ENCODE measurements at places on chromosomes 16 and 17.

- no peak for DNase-seq
Measured at GRCh38 chr17:36813357-36813756, 123.9 kb upstream of the LHX1 start.

DNA sequence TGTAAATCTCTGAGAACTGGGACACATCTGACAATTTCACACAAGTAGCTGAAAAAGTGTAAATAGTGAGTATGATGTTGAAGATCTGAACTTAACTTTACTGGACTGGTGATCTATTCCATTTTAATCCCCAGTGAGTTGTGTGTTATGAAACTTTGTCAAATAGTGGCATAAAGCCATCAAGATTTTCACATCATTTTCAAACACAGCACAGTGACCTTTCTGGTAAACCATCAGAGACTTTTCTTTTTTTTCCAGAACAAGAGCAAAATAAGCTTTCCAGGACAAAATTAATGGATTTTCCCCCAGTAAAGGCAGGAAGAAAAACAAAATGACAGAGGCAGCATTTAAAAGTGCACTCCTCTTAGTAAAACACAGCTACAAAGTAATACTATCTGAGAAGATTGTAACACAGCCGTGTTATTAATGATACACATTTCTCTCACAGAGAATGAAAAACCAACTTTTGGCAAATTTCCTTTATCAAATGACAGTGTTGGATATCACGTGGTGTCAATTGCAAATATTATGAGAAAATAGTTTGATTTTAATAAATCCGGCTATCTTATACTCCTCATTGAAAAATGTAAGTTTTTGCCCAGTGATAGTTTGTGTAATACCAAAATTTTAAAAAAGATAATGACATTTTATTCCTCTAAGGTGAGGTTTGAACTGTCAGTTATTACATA lies 16.8 kb upstream of the COL1A1 start:
- DNase-seq: no peak

DNA sequence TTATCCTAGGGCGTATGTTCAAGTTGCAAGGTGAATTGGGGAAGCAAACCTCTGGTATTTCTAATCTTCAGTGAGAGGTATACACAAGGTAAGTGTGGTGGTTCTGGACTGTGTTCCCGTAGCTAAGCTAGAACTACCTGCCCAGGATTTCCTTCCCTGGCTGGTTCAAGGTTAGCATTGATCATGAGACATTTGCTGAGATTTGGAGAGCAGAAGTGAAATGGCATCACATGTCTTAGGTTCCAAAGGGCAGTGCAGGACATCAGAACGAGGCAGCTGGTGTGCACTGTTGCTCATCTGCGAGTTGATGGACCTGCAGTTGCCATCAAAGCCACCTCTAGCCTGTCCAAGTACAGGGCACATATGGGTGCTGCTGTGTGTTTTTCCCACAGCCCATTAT lies 95.2 kb downstream of the EMP2 start:
- no peak for DNase-seq

DNA sequence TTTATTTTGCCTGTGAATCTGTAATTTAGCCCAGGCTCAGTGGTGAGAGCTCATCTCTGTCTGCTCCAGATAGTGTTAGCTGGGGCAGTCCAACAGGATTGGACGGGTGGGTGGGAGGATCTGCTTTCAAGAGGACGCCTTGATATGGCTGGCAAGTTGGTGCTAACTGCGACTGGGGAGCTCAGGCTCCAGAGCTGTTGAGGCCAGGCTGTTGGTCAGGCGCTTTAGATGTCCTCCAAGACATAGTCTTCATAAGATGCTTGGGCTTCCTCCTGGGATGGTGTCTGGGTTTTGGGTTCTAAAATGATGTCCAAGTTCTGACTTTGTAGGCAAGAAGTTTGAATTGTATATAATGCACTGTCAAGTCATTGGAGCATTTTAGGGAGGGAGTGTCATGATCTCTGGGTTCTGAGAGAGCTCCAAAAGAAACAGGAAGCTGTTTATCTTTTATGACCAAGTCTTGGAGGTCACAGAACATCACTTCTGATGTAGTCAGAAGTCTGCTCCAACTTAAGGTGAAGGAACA lies 12.8 kb upstream of the PCTP start:
- DNase-seq: no peak

DNA sequence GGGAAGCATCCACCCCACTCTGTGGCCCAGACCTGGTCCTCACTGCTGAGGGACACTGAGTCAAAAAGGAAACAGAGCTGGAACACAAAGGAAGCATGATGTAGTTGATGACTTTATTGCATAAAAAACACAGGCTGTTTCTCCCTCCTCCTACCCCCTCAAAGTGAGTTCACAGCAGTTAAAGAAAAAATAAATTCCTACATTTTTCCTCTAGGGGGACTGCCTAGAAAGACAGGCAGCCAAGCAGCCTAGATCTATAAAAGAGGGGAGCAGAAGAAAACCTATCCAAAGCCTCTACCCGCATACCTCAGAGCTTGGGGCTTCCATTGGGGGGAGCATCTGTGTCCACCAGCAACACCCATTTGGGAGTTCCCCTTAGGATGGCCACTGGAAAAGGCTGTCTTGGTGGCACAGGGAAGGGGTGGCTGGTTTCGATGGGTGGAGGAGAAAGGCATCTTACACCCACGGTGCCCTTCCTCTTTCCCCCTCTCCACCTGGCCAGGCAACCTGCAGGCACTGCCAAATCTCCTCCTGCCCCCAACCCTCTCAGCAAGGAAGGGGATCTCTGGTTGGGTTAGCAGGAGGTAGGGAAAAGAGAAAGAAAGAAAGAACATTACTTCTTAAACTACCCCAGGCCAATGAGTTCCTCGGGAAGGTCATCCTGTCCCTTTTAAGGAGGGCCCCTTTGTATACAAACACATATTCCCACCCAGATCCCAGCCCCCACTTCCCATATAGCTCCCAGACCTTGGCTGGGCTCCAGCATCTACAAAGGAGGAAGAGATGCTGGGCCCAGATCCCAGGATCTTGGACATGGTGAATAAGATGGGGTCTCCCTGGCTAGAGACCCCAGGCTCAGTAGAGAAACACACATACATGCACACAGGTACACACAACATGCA lies 4.0 kb upstream of the SCRN2 start:
- DNase-seq: no peak

DNA sequence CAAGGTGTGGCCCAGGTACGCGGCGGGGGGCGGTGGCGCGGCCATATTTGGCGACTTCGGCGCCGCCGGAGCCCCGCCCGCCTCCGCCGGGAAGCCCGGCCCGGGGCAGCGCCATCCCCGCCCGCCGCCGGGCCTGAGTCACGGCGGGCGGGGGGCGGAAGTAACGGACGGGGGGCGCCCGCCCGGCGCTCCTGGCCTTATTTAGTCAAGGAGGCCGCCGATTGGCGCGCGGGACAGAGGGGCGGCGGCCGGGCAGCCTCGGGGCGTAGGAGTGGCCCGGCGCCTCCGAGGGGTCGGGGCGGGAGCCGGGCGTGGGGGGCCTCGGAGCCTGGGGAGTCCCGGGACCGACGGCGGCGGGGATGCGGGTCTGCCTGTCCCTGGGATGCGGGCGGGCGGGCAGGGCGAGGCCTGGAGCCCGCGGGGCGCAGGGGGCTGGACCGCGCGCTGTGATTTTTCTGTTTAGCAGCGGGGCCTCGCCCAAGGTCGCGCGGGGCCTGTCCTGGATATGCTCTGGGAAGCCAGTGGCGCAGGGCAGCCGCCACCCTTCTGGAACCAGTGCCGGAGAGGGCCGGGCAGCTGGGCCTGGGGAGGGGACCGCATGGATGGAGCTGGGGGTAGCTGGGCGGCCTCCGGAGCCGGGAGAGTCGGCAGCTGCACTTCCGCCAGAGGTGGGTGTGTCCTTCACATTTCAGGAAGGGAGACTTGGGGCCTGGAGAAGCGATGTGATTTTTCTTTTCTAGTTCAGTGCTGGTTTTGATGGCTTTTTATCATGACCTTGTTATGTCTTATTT lies 2.3 kb upstream of the ACTG1 start:
- peak; percentile 65 for DNase-seq

GRCh38 chr16:15037003-15037402 lies 18.9 kb downstream of the NTAN1 start:
- no peak for DNase-seq

DNA sequence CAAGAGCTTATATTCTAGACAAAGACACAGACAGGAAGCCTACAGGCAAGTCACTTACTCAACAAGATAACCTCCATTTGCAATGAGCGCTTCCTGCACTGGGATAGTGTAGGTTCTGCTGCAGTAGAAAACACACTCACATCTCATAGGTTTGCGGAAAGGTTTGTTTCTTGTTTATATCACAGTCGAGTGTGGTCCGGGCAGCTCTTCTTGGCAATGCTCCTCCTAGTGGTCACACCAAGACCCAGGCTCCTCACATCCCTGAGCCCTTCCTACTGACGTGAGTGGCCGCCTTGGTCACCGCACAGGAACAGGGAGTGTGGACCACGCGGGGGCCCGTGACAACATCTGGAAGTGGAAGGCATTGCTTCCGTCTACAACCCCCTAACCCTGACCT lies 48.0 kb upstream of the RBFOX3 start:
- DNase-seq: no peak

DNA sequence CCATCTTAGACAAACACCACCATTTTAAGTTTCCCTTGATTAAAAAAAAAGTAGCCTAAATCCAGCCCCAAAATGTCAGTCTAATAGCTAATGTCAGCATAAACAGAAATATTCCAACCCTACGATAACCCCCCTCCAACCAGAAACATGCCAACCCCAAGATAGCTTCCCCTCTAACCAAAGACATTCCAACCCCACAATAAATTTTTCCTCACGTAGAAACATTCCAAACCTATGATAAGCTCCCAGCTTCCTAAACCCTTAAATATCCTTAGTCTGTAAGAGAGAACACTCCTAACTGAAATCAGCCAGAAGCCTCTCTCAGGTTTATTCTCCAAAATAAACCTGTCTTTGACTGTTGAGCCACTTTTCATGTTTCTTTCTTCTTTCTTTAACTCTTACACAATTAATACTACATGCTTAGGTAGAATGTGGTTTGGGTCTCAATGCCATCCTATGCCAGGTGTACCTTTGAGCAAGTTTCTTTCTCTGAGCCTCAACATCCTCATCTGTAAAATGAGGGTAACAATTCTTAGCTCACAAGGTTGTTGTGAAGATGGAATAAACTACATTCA lies 10.5 kb upstream of the KRT38 start:
- DNase-seq: no peak

Measured in activated T-helper 1 cell treated with Interleukin-2 at 50 U/mL for 16 hours (primary cell).